NCI-H748 treated with DMSO at 0.1 percent for 48 hours (cell line): ENCODE measurements at places on chromosomes 4 and X.

DNA sequence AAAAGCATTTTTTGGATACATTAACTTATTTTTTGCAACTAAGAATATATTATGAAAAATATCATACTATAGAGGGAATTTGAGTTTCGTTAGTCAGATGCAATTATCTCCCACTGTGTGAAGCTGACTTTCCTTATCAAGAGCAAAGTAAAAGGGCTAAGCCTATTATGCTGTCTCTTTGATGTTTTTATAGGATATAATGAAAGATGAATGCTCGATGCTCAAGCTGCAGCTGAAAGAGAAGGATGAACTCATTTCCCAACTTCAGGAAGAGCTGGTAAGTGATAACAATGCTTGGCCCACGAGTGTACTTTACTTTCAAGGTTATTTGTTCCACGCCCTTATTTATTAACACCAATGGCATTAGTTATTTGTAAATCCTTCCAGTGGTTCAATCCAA, 688.4 kb downstream of the CCSER1 start:
- no peak for DNase-seq

DNA sequence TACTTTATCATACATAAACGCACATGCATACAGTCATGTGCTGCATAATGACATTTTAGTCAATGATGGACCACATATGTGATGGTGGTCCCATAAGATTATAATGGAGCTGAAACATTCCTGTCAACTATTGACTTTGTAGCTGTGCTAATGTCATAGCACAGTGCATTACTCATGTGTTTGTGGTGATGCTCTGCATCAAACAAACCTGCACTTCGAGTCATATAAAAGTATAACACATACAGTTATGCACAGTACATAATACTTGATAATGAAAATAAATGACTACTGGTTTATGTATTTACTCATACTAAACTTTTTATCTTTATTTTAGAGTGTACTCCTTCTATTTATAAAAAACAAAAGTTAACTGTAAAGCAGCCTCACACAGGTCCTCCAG, 60.5 kb upstream of the MCUB start:
- no peak for DNase-seq

DNA sequence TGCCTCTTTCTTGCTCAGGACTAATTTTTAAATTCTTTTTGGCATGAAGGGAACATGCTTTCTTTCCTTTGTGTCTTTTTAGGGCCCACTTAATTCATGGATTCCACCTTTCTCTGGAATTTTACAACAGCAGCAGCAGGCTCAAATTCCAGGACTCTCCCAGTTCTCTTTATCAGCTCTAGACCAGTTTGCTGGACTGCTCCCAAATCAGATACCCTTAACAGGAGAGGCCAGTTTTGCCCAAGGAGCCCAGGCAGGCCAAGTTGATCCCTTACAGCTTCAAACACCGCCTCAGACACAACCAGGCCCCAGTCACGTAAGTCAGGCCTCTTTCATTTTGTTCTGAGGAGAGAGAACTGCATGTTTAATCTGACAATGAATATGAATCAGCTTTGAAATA, 2.3 kb downstream of the ODAM start:
- no peak for DNase-seq

GRCh38 chr4:178937130-178937529, 1494.9 kb upstream of the AGA start:
- DNase-seq, result no peak

GRCh38 chr4:113692809-113693411, 68.6 kb downstream of the CAMK2D start:
- DNase-seq, result no peak

DNA sequence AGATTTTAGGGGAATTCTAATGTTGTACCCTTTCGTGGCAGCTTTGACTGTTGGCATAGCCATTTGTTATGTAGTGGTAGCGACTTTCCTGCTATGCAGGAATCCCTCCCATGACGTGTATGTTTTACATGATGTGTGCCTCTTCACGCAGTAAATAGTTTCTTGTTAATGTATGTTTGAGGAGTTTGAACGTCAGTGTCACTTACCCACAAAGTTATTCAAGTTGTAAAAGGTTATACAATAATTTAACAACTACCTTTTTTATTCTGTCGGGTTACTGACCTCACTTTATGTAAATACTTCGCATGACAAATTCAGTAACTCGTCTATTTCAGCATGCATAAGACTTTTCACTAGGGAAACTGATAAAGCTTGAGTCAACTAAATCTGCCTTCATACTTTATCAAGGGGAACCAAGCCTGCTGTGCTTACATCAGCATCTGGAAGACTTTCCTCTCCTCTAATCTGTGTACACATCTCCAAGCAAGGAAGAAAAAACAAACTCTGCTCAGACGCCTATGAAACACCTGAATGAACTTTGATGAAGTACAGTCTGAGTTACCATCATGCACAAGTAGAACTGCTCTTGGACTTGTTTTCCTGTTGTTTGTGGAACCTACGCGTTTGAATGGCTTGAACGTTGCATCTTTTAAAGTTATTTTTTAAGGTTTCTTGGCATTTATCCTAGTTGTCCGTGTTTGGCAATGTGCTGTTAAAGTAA, 61.2 kb downstream of the SLC9A6 start:
- no peak for DNase-seq

GRCh38 chr4:10569491-10569890, 112.3 kb upstream of the ZNF518B start:
- DNase-seq, result no peak

DNA sequence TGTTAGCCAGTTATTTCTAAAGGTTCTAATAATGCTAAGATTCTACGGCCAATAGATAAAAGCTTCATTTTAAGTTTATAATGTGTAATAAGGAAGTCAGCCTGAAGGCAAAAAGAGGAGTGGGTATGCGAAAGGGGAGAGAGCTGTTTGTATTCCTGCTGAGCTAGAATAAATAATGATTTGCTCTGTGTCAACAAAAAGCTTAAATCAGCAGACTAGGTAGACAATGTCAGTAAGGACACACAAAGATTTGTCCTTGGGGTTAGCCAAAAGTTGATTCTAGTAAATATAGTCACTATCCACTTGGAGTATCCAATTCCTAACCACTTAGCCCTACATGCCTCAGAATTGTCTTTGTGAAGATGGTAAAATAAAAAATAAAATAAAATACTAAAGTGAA, 90.3 kb upstream of the GRIA3 start:
- peak; percentile 83 for DNase-seq

DNA sequence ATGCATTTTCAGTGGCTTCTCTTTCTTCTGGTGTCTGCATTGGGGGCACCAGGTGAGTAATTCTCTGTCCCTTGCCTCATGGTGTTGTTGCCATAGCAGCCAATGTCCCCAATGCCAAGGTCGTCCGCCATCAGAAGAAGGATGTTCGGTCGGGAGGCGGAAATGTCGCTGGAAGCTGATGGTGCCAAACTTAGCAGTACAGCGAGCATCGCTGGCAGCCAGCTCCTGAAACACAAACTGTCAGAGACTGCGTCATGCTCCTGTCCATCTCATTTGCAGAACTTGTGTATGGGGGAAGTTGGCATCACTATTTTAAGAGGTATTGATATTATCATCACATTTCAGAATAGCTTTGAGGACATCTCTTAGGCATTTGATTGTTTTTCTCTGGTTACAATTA, 29.1 kb upstream of the ARSD start:
- DNase-seq, result no peak

GRCh38 chrX:45794323-45794994, 593.8 kb upstream of the DIPK2B start:
- no peak for DNase-seq

DNA sequence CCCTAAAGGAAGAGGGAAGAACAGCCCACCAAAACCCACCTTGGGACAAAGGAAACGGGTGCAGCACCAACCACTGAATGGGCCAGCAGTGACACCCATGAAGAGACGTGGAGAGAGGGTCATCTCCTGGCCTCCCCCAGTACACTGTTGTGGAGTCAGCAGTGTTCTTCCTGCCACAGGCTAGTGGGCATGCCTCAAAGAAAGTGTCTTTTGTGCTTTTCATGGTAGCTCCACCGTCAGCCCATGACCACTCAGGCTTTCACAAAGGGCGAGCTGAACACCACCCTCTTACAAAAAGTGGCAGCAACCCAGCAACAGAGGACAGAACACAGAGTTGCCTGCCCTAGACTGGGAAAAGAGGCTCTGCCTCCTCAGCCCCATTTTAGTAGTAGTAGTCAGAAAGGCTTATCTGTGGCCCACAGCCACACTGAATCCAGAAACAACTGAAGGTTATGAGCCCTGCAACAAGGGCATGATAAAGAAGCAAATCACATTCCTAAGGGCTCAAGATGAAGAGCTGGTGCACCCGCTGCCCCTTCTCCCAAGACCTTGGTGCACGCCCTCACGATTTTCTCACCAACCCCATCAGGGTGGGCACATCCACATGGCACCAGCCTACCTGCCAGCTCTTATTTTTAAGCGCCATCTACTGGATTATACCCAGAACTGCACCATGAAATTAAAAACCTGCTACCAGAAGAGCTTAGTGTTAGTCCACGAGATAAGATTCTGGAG, 53.1 kb downstream of the RAB28 start:
- DNase-seq, result no peak

DNA sequence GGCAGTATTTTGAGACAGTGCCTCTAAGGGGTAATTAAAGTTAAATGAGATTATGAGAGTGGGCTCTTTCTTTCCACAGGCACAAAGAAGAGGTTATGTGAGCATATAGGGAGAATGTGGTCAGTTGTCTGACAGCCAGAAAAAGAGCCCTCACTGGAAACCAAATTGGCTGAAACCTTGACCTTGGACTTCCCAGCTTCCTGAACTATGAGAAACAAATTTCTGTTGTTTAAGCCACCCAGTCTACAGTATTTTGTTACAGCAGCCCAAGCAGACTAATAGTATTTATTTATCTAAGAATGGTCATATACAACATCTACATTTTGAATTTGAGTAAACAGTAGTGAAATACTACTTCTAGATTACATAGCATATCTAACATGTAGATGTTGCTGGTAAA, 473.8 kb downstream of the IL15 start:
- DNase-seq, result no peak

- no peak for DNase-seq
Measured at GRCh38 chr4:40170588-40170987, 26.2 kb upstream of the RHOH start.

DNA sequence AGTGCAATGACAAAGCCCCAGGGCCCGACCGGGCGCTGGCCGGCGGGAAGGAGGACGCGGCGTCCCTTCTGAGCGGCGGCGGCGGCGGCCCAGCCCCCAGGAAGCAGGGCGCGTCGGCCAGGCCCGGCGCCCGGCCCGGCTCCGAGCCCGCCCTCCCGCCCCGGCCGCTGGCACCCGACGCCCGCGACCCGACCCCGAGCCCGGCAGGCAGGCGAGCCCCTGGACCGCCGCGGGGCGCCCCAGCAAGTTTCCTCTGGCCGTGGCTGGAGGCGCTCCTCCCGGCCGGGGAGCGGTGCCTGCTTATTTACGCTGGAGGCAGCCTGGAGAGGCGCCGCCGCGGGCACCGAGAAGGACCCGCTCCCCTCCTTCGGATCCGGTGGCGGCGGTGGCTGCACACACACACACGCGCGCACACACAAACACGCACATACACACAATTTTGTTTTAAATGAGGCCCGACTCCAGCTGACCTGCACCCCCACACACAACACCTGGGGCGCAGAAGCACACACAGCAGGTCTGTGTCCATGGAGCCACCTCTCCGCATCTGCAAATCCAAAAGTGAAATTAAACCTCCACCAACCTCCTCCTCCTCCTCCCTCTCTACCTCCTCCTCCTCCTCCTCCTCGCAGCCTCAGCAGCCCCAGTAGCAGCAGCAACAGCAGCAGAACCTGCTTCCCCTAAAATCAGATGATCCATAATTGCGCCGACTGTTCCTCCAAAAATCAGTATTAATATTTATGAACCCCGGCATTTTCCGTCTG, 669 bp downstream of the IRF2 start:
- DNase-seq, result peak; percentile 38

DNA sequence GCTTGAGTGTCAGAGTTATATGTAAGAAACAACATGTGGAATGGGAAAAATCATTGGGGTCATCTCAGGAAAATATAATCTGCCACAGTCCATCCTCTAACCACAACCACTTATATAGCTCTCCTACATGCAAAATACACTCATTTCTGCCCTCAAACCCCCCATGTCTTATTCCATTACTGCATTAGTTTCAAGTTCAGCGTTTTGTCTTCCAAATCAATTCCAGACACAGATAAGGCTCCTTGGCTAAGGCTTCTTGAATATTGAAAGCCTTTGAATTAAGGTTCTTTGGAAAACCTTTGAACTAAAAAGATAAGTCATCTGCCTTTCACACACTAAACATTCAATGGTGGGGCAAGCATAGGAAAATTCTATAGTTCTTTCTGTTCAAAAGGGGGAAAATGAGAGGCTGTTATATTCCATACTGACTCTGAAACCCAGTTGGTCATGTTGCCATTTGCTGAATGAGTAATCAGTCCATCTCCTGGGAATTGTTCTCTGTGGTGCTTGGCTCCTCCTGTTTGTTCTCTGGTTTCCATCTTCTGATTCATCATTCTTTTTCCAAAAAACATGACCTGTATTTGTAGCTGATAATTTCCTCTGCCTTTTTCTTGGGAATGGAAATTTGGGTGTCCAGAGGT, 218.7 kb downstream of the BMPR1B start:
- DNase-seq, result no peak

GRCh38 chr4:108272046-108272445, 103.3 kb upstream of the LEF1 start:
- DNase-seq, result no peak

GRCh38 chr4:137611998-137612700, 79.9 kb upstream of the PCDH18 start:
- DNase-seq, result no peak

- DNase-seq, result no peak
Measured at GRCh38 chr4:119663160-119663788, 34.7 kb upstream of the PDE5A start.

DNA sequence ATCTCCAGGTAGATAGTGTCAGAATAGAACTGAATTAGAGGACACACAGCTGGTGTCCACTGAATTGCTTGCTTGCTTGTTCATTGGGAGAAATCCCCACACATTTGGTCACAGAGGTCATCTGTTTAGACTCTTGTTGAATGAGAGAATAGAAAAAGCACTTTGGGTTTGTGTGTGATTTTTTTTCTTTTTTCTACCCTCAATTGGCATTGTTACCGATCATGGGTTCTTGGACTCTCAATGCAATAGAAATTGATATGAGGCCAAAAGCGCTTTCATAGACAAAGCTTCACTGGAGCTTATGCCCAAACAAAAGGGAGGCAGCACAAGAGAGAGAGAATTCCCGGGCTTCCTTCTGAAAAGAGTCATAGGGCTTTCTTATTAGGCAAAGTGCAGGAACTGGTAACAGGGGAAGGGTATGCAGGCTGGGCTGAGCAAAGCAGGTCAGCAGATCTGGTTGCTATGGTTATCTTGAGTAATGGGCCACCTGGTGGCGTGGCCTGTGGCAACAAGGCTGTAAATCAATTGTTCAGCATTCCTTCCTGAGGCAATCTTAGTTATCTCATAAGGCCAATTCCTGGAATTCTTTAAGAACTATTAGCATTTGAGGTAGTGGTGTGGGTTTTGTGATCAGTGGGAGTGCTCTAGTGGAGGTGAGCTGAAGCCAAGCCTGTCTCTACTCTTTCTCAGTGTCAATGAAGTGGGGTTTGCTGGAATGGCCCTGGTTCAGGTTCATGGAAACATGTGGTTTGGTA, 5.3 kb upstream of the GPR82 start:
- no peak for DNase-seq

GRCh38 chrX:119948381-119948780, 4.8 kb upstream of the NKAP start:
- no peak for DNase-seq
